Neural progenitor cell (in vitro differentiated cells): ENCODE measurements at places on chromosomes 4 and X.
A peak's percentile ranks its signal among the peaks of the same experiment; 100 is the strongest.

DNA sequence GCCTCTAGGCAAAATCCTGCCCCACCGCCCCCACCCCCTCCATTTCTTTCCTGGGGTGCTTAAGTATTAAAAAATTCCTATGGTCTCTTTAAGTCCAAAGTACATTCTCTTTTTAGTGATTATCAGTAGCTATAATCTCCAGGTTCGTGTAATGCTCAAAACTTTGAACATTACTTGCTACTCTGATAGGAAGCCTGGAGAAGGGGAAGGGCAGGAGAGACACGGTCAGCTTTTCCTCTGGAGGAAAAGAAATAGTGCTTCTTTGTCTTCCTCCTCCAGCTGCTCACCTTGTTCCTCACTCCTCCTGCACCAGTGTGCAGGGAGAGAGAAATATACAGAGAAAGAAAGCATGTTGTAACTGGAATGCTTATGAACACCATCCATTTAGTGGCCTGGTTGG, 80.4 kb downstream of the PPP1R2C start:
- H3K27ac ChIP-seq = no peak overlapping the region
- no peak overlapping the region for H3K4me3 ChIP-seq
- no peaks in the 10 kb centered on the region for H3K27me3 ChIP-seq

GRCh38 chr4:61200187-61200915, at the start of gene ADGRL3:
ADGRL3 (plus strand) TSS chr4:61200326.
- peak within 1 kb of the TSS; percentile 86 for H3K4me3 ChIP-seq
- H3K36me3 ChIP-seq = no peaks in the 10 kb centered on the region
- H3K27me3 ChIP-seq = peaks cover 21% of the 10 kb centered on the region
- peaks cover 22% of the 10 kb centered on the region for H3K4me1 ChIP-seq

- no peaks in the 10 kb centered on the region for H3K4me1 ChIP-seq
- no peaks in the 10 kb centered on the region for H3K27me3 ChIP-seq
- H3K27ac ChIP-seq = no peak within 1 kb of the TSS
- no peak for DNase-seq
- no peak within 1 kb of the TSS for H3K4me3 ChIP-seq
These were observed at the start of gene EPGN for GRCh38 chr4:74308215-74308614. EPGN (plus strand) TSS chr4:74308470; CDS start chr4:74308534, 64 bp downstream.

GRCh38 chr4:183700407-183700806, 41.3 kb downstream of the TRAPPC11 start:
- no peak overlapping the region for H3K27ac ChIP-seq
- DNase-seq = no peak
- H3K4me3 ChIP-seq = no peak overlapping the region
- no peaks in the 10 kb centered on the region for H3K4me1 ChIP-seq
- H3K27me3 ChIP-seq = no peaks in the 10 kb centered on the region

DNA sequence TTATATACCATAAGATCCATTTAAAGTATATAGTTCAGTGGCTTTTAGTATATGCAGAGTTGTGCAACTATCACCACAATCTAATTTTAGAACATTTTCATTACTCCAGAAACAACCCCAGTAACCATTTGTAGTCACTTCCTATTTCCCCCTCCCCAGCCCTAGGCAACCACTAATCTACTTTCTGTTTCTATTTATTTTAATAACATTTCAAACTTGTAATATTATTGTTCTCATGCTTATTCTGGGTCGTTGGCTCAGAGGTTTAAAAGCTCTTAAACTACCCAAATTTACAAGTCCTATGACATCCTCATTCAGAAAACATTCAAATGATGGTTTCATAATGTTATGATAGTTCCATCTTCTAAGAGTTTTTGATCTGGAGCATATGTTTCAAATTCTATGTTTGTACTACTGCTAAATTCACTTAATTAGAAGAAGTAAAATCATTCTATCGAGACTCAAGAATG, 18.4 kb downstream of the XIAP start:
- no peaks in the 10 kb centered on the region for H3K4me1 ChIP-seq
- H3K27ac ChIP-seq = no peak overlapping the region
- H3K36me3 ChIP-seq = no peaks in the 10 kb centered on the region
- DNase-seq = no peak
- no peaks in the 10 kb centered on the region for H3K27me3 ChIP-seq

DNA sequence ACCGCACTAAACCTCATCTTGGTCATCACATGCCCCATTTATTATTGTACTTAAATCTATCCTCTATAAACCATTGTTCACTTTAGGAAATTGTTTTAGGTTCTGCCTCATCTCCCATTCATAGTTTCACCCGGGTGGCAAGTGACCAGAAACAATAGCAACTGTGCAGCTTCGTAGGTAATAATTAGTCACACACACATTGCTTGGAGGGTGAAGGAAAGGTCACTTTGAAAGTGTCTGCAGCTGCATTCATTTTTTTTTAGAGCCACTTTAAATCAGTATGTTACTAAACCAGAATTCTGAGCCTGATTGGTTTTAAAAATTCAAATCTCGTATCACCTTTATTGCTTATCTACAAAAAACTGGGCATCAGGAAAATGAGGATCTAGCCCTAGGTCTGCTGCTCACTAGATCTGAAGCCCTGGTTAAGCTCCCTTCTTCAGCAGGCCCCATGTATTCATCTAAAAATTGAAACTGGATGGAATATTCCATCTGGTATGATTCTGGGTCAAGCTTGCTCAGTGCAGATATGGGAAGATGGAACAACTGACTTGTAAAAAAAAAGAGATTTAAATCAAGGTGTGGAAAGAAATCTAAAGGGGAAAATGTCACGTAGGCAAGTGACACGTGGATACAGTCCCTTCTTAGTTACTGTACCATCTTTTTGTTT, 62.4 kb downstream of the LIMCH1 start:
- no peaks in the 10 kb centered on the region for H3K36me3 ChIP-seq
- no peak overlapping the region for H3K27ac ChIP-seq
- H3K27me3 ChIP-seq = no peaks in the 10 kb centered on the region
- H3K4me1 ChIP-seq = peaks cover 24% of the 10 kb centered on the region

- no peaks in the 10 kb centered on the region for H3K36me3 ChIP-seq
- H3K4me1 ChIP-seq = peaks cover 11% of the 10 kb centered on the region
- no peak overlapping the region for H3K4me3 ChIP-seq
- peak; percentile 44 for DNase-seq
- H3K27me3 ChIP-seq = no peaks in the 10 kb centered on the region
These were observed 54.6 kb downstream of the C4orf50 start for GRCh38 chr4:5963611-5964010.

- peaks cover 17% of the 10 kb centered on the region for H3K36me3 ChIP-seq
- H3K27me3 ChIP-seq = no peaks in the 10 kb centered on the region
- no peak overlapping the region for H3K27ac ChIP-seq
- no peak overlapping the region for H3K4me3 ChIP-seq
- no peaks in the 10 kb centered on the region for H3K4me1 ChIP-seq
These were observed 11.7 kb downstream of the OTUD4 start for GRCh38 chr4:145168581-145169187.

DNA sequence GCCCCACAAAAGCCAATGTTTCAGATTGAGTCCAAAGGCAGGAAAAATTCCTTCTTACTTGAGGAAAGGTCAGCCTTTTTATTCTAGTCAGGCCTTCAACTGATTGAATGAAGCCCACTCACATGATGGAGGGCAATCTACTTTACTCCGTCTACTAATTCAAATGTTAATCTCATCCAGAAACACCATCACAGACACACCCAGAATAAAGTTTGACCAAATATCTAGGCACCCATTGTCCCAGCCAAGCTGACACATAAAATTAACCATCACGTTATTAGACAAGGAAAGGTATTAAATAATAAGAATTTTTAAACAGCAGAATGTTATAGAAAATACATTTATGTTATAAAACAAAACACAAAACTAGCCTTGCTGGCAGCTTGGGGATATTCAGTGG, 32.9 kb upstream of the SMIM10L2A start:
- H3K36me3 ChIP-seq = no peaks in the 10 kb centered on the region
- no peaks in the 10 kb centered on the region for H3K4me1 ChIP-seq
- no peaks in the 10 kb centered on the region for H3K27me3 ChIP-seq
- H3K4me3 ChIP-seq = no peak overlapping the region

GRCh38 chrX:127568691-127569090, 483.5 kb downstream of the ACTRT1 start:
- no peak for DNase-seq
- H3K4me3 ChIP-seq = no peak overlapping the region
- H3K27ac ChIP-seq = no peak overlapping the region
- H3K27me3 ChIP-seq = no peaks in the 10 kb centered on the region
- no peaks in the 10 kb centered on the region for H3K36me3 ChIP-seq

DNA sequence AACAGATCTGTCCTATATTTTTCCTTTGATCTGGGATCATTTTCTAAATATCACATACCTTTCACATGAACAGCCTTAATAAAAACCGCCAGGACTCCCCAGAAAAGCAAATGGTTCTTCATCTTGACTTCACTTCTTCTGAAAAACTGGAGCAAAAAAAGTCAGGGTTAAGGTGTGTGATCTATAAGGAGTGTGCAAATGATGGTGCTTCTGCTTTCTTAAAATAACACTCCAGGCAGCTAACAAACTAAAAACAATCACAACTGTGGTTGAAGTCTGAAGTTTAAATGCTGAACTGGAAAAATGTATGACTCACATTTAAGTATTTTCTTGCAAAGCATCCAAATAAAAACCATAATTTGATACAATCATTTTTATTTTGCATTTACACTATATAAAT, at the start of gene JCHAIN:
Gene JCHAIN (minus strand): TSS at position 140 of the 400 bp plus-strand sequence. CDS start 18 bp downstream, at position 122.
- no peak within 1 kb of the TSS for H3K27ac ChIP-seq
- H3K4me3 ChIP-seq = no peak within 1 kb of the TSS
- H3K36me3 ChIP-seq = no peaks in the 10 kb centered on the region
- no peaks in the 10 kb centered on the region for H3K27me3 ChIP-seq

DNA sequence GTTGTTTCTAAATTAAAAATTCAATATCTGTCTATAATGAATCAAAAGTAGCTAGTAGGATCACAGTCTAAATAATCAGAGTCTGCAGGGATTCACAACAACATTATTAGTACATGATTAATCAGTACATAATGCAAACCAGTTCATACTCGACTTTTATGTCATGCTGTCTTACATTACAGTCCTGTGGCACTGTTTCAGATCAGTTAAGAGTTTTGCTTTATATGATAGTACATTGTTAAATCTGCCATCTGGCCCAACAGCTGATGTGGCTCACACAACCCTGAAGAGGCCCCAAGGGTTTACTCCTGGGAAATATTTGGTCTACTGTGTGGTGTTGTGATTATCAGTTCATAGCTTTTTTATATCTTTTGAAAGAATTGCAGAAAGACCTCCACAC, 247.1 kb upstream of the ETNPPL start:
- H3K36me3 ChIP-seq = no peaks in the 10 kb centered on the region
- DNase-seq = no peak
- no peak overlapping the region for H3K4me3 ChIP-seq
- peaks cover 7% of the 10 kb centered on the region for H3K4me1 ChIP-seq
- no peak overlapping the region for H3K27ac ChIP-seq
- no peaks in the 10 kb centered on the region for H3K27me3 ChIP-seq
